ENCODE measurements at places on chromosomes 3 and 15.

DNA sequence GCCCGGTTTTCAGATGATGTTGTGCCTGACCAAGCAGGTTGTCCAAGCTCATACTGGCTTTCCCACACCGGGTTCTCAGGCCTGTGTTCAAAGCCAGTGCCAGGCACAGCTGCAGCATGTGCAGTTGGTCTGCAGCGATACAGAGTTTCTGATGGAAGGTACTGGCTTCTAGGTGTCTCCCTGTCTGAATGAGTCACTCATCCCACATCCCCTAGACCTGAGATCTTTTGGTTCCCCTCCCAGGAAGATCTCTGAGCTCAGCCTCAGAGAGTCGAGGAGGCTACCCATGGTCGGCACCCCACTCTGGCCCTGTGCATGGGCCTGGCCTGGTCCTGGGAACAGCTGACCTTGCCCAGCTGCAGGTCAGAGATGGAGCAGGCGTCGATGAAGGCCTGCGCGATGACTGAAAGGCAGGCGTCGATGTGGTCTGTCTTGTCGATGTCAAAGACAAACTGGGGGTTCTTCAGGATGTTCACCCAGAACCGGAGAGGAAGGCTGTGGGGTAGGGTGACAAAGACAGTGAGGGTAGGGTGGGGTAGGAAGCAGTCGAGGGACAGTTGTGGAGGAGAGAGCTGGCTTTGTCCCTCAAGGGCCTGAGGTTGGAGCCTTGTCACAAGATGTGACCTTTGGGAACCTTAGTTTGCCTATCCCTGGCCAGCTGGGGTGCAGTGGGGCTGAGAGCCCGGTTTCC, 15.3 kb downstream of the H1-8 start:
- no peak for DNase-seq

DNA sequence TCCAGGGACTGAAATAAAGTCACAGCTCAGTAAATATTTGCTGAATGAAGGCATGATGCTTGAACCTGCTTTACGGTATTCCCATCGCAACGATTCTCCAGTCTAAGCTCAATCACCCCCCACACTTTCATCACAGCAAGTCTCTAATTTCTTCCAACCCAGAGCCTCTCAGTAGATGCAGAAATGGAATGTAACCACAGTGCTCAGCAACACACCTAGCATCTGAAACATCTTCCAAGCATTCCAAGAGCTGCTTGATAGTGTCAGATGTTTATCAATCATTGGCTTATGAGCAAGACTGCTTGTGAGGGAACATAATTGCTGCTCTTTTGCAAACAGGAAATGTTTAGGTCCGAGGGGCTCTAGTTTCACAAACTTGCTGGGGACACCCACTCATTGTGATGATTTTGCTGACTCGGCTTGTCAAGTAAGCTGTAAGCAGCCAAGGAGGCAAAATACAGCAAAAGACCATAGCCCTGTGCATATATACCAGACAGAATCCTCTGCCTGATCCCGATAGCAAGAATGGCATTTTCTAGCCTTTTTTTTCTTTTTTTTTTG, 751.2 kb downstream of the NR2F2 start:
- DNase-seq: no peak

DNA sequence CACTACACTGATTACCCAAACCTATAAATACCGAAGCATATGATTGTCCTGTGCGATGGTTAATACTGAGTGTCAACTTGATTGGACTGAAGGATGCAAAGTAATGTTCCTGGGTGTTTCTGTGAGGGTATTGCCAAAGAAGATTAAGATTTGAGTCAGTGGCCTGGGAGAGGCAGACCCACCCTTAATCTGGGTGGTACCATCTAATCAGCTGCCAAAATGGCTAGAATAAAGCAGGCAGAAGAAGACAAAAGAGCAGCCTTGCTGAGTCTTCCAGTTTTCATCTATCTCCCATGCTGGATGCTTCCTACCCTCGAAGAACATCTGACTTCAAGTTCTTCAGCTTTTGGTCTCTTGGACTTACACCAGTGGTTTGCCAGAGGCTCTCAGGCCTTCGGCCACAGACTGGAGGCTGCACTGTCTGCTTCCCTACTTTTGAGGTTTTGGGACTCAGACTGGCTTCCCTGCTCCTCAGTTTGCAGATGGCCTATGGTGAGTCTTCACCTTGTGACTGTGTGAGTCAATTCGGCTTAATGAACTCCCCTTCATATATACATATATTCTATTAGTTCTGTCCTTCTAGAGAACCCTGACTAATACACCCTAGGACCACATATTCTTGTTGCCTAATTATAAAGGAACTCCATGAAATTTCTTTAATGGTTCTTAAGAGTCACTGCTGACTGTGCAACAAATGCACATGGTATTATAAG, 31.7 kb downstream of the CSNK1G1 start:
- no peak for DNase-seq

DNA sequence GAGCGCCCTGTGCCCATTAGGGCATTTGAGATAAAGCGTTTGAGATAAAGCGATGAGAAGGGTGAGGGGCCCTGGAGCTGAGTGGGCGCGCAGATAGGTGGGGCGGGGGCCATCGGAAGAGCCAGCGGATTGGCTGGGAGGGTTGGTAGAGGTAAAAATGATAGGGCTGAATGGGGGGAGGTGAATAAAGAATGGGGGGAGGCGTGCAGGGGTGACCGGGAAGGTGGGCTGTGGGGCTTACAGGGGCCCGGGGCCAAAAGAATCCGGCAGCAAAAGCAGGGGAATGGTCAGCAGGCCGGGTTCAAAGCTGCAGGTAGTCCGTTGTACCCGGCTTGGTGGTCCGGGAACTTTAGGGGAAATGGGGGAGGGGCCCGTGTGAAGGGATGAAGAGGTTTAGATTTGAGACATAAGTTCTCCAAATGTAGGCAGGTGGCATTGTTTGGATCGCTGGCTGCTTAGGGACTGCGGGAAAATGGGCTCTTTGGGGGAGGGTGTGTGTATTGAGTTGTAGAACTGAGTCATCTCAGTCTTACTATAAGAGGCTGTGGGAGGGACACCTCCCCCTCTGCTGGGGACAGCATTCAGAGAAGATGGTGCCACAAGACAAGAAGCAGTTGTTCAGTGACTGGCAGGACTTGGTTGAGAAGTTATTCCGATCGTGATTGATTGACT, 610 bp downstream of the ARID3B start:
- peak; percentile 83 for DNase-seq

GRCh38 chr3:43733459-43734384, 43.0 kb downstream of the ABHD5 start:
- DNase-seq: no peak

- DNase-seq: no peak
Observed at GRCh38 chr3:183911763-183912506, 27.3 kb upstream of the PARL start.
